ENCODE measurements at places on chromosomes 2 and 18.

DNA sequence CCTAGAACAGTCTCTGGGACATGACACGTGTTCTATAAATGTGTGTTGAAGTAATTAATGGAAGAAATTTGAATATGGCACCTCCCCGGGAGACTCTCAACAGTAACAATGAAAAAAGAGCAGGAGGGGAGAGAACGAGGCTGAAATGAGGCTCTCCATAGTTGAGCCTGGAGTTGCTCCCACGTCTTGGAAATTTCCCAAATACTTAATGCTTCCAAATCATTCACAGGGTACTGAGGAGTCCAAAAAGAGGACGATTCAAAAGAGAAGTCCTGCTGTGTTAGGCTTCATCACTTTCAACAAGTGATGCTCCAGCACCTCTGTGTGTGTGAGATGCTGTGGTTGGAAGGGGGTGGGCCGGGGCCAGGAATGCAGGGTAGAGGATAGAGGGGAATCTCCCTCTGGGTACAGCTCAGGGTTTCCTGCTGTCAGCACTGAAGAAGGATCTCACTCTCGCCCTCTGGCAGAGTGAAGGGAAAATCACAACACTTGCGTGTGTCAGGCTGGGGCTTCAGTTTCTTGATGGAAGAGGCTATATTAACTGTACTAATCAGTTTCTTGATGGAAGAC lies 18.1 kb upstream of the ZNF407 start:
- no peak for DNase-seq

GRCh38 chr2:158113741-158114295 lies 12.1 kb downstream of the UPP2 start:
- no peak for DNase-seq

- DNase-seq = no peak
Observed at GRCh38 chr18:38350141-38350540, 784.5 kb upstream of the CELF4 start.

DNA sequence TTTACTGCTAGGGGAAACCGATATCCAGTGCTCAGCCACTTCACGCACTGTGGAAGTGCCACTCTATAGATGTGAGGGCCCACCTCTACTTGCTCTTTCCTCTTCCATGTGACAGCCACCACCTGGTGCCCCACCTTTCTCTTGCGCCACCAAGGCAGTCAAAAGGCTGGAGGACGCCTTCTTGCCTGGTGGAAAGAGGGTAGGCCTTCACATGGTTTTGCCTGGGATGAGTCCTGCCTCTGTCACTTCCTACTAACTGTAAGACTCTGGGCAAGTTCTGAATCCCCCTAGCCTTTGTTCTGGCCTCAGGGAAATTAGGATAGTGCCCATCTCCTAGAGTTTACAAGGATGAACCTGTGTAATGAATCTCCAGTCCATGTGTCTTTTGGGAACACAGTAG lies 66.1 kb upstream of the ODC1 start:
- DNase-seq = no peak

- DNase-seq = no peak
Observed at GRCh38 chr2:660586-661359, 16.4 kb downstream of the TMEM18 start.

- DNase-seq = no peak
Observed at GRCh38 chr2:75561566-75562512, 1.1 kb upstream of the EVA1A start.

GRCh38 chr2:55843096-55843993 lies 80.2 kb downstream of the EFEMP1 start:
- no peak for DNase-seq

GRCh38 chr2:196253116-196253480 lies 81.7 kb upstream of the STK17B start:
- DNase-seq = no peak

DNA sequence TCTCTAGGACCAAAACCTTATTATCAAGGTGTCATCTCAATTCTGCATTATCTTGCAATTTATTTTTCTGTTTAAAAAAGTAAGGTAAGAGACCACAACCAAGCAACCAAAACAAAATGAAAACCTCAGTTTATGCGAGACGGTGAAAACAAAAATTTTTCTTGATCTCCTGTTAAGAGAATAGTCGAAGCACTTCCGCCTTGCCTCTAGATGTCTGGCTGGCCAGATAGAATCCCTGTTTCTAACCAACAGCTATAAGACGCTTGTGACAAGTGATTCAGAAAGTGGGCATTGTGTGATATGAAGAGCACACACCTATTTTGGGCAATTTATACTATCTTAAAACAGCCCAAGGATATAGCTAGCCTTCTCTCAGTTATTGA lies 51.2 kb downstream of the MGAT5 start:
- DNase-seq = no peak

- DNase-seq = no peak
Observed at GRCh38 chr2:3736112-3736511, 32.7 kb downstream of the DCDC2C start.

GRCh38 chr2:23401427-23402204 lies 16.6 kb downstream of the KLHL29 start:
- no peak for DNase-seq

GRCh38 chr2:198762441-198762840 lies 695.3 kb downstream of the SATB2 start:
- DNase-seq = no peak

DNA sequence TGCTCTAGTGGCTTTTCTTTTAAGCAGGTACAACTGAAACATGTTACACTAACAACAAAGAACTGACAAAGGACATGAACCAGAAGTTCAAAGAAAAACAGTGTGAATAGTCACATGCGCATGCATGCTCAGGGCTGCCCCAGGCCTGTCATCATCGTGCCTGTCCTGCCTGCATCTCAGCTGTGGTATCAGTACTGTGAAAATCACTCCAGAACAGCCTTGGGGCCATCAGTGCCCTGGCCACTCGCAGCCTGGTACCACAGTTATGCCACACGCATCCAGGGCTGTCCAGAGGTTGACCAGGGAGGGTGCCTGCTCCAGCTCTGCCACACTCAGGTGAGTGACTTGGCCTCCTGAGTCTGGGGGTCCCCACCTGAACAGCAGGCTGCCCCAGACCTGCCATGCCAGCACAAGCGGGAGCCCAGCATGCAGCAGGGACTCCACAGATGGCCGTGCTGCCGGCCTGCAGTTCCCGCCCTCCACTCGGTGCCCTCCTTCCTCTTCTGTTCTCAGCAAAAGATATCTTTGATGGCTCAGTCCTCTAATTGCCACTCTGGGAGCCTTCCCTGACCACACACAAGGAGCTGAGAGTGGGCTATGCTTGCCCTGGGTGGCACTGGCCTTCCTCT lies 12.3 kb downstream of the LIMS2 start:
- DNase-seq = no peak

GRCh38 chr2:44894058-44894457 lies 47.4 kb upstream of the SIX3 start:
- no peak for DNase-seq

DNA sequence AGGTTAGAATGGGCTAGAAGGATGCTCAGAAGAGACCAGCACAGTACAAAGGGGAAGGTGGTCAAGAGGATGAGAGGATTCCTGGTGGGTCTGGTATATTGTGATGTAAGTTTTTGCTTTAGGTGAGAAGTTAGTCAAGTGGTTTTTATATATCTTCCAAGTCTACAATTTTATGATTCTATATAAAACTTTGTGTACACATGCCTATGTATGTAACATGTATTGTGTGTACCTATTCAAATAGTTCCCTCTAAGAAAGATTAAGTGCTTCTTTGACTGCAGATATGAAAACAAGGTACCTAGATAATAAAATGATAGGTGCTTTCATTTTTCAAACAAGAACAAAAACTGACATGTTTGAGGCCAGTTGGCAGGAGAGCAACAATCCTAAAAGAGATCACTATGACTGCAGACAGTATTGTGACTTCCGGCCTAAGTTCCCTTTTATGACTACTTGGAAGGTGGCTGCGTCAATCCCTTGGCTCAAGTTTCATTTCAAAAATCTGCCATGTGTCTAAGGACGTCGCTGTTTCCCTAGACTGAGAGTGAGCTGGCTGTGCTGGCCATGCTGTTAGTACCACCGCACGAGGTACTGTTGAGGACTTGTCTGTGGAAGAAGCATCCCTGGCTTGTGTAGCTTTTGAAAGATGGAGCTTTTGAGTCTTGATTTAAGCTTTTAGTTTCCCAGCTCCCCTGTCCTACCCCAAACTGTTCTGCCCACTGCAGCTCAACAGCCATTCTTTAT lies 123.1 kb downstream of the PRPF40A start:
- no peak for DNase-seq

DNA sequence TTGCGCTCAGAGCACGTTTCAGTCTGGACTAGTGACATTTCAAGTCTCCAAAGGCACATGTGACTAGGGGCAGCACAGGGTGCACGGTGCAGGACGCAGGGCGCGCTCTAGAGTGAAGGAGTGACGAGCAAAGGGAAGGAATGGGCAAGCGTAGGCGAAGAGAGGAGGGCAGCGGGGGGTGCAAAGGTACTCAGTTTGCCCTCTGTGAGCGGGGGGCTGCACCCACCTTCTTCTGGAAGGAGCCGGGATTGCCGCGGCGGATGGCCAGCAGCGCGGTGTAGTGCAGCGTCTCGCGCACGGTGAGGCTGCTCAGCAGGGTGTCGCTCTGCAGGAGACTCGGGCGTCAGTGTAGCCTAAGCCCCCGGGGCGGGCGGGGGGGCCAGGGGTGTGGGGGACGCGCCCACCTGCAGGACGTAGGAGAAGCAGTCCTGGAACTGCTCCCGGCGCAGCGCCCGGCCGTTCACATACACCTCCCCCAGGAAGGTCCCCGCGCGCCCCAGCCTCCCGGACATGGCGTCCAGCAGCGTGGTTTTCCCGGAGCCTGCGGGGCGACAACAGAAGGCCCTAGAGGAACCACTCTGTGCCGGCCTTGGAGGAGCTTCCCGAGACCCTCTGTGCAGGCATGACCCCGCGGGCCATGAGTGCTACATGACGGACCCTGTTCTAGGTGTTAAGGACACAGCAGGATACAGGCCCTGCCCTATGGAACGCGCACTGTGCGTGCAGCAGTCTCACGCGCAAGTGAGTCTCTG lies 6.9 kb downstream of the ABCG5 start:
- DNase-seq = no peak

- DNase-seq = no peak
Observed at GRCh38 chr2:158060160-158060834, 41.4 kb upstream of the UPP2 start.

- no peak for DNase-seq
Observed at GRCh38 chr2:134705861-134706586, 12.8 kb downstream of the TMEM163 start.

DNA sequence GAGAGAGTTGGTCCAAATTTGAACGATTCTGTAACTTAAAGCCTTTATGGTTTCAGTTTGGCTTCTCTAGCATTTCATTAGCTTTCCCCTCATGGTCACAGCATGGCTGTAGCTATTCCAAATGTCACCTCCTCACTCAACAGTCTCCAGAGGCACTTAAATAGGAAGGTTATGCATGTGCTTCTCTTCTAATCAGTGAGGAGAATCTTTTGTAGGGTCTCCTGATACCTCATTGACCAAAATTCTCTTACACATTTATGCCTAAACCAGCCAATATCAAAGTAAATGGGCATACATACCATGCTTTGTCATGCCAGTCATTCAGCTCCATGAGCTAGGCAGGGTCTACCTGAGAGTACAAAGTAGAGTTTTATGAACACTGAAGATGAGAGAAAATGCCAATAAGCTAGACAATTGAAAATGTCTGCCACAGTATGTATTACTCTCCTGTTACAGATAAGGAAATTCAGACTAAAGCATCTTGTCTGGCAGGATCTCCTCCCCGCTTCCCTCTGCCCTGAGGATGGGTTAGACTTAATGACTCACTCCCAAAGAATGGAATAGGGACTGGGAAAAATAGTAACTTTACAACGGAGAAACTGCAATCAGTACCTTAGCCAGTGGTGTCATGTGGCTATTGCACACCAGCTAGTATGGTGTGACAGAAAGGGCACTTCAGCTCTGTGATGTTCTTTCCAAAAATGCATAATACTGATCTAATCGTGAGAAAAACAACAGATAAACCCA lies 15.4 kb downstream of the DSG2 start:
- no peak for DNase-seq

- DNase-seq = no peak
Observed at GRCh38 chr18:40939656-40940515, 1015.1 kb upstream of the PIK3C3 start.

DNA sequence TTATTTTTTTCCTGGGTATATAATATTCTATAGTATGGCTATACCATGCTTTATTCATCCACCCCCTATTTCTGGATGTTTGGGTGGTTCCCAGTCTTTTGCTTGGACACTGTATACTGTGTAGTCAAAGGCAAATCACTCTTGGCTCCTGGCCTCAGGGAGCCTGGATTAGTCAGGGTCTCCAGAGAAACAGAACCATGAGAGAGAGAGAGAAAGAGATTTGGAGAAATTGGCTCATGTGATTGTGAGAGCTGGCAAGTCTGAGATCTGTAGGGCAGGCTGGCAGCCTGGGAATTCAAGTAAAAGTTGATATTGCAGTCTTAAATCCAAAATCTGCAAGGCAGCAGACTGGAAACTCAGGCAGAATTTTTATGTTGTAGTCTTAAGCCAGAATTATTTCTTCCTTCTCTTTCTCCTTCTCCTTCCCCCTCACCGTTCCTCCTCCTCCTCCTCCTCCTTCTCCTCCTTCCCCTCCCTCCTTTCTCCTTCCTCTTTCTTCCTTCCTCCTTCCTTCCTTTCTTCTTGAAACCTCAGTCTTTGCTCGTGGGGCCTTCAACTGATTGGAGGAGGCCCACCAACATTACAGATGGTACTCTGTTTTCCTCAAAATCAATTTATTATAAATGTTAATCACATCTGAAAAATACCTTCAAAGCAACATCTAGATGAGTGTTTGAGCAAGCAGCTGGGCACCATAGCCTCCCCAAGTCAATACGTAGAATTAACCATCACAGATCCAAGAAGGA lies 33.0 kb downstream of the CTIF start:
- no peak for DNase-seq

DNA sequence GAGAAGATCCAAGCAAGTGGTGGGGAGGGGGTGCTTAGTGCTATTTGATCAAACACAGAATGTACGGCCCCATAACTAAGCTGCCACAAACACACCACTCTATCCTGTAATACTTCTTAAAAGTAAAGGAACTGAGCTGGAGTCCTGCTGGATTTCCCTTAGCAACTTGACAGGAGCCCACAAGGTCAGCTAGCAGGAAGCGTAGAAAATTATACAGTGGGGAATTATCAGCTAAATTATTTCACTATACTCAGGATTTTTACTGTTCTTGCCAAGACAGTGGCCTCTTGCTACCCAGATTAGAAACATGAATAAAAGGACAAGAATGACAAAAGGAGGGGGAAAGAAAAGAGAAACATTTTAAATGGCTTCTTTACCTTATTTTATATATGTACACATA lies 217.1 kb downstream of the ZNF521 start:
- no peak for DNase-seq

Data from stimulated activated CD4-positive, alpha-beta T cell treated with anti-CD3 and anti-CD28 coated beads, Interleukin-2, amount 100 ng/mL, for 48 hours (primary cell).